ENCODE measurements at places on chromosomes 16 and 17. TPM values are rescaled to one million over a fixed set of nuclear protein-coding genes. Genes with fewer than 3 reads are reported as not detected.

Gene DNAAF8
- total RNA-seq = 0.38 TPM

DNA sequence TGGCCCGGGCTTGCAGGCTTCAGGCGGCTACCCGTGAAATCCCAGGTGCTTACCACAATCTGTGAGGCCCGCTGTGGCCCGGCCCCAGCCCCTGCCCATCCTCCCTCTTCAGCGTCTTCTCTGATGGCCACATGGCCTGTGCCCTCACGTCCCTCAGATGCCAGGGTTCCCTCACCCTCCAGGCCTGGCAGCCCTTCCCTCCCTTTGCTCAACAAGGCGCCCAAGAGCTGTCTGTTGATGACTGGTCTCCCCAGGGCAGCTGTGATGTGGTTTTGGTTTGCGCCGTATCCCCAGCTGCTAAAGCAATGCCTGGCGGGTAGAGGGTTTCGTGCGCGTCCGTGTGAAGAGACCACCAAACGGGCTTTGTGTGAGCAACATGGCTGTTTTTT is 35.1 kb downstream of the PMM2 start:
- no peak overlapping the region for H3K4me3 ChIP-seq
- DNase-seq = no peak
- peaks cover 49% of the 10 kb centered on the region for H3K36me3 ChIP-seq
- no peak overlapping the region for H3K27ac ChIP-seq

Gene SULT1A3
- 3.6 TPM for total RNA-seq

DNA sequence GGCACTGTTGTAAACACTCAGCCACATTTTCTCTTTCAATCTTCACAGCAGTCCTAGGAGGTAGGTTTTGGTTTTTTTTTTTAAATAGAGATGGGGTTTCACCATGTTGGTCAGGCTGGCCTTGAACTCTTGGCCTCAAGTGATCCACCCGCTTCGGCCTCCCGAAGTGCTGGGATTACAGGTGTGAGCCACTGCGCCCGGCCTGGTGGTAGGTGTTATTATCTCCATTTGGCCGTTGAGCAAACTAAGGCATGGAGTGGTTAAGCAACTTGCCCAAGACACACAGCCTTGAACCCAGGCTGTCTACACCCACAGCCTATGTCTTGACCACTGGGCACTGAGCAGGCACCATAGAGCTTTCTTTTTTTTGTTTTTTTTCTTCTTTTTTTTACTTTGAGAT is 8.6 kb downstream of the SGCA start:
- H3K27me3 ChIP-seq = no peaks in the 10 kb centered on the region
- peaks cover 24% of the 10 kb centered on the region for H3K36me3 ChIP-seq

All from SJSA1 (cell line).